ENCODE measurements at places on chromosomes 4 and X.

GRCh38 chr4:65671372-65671771 lies 1.1 kb upstream of the EPHA5 start:
- no peak for DNase-seq

GRCh38 chrX:105648732-105649131 lies 173.6 kb upstream of the NRK start:
- DNase-seq: no peak

GRCh38 chr4:149555146-149555545 lies 260.5 kb downstream of the IQCM start:
- peak; percentile 16 for DNase-seq

- DNase-seq: no peak
Observed at GRCh38 chrX:119238557-119238956, 2.5 kb downstream of the PGRMC1 start.

GRCh38 chr4:25560605-25561004 lies 95.0 kb upstream of the SLC34A2 start:
- DNase-seq: no peak

GRCh38 chrX:74458736-74459135 lies 37.4 kb downstream of the SLC16A2 start:
- DNase-seq: no peak

- DNase-seq: peak; percentile 0
Observed at GRCh38 chrX:20116087-20116576, 575 bp downstream of the MAP7D2 start.

- no peak for DNase-seq
Observed at GRCh38 chrX:119635799-119636198, 29.6 kb upstream of the NKRF start.

DNA sequence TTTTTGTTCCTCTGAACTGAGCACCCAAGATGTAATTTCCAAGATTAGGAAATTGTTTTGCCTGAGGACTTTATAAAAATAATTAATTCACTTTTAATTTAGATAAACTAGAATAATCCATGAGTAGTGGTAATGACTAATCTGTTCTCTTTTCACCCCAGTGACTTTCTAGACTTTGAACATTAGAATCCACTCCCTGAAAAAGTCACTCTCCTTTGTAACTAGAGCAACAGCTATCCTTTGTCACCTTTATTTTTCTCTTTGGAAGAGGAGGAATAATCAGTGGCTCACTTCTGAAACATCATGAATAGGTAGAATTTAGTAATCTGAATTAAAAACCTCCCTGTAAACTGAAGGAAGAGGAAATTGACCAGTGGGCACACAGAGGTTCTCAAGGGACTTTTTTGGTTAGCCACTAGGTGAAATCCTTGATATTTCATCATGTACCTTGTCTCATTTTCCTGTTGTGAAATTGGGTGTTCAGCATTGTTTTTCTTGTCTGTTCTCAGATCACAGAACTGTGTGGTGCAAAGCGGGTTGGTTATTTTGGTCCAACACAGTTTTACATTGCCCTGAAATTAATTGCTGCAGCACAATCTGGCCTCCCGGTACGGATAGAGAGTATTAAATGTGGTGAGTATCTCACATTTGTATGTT lies 59.4 kb downstream of the REPS2 start:
- DNase-seq: no peak

DNA sequence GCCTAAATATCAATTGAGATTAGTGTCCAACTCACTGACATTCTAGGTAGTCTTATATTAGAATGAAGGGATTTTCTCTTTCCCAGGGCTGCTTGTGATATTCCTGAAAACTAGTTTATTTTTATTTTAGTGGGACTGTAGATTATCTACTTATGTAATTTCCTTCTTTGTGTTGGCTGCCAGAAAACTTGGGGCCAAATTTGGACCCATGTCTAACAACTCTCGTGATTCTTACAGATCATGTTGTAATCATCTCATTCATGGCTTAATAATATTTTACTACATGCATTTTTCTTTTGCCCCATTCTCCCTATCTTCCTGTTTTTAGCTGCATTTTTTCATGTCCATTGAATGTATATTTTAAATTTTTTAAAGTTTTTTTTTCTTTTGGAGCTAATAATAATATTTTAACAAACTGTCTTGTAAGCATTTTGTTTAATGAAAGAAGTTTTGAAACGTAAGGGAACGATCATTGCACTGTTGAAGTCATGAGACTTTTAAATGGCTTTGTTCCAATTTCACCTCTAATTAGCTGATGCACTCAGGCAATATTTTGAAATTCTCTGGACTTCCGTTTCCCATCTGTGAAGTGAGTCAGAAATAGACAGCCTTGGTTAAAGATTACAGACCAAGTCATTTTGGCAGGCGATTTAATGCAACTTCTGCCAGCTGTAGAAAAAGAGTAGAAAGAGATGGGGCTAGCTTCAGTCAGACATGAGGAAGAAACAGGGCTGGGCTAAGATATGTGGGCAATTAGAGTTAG lies 14.3 kb upstream of the TDO2 start:
- no peak for DNase-seq

DNA sequence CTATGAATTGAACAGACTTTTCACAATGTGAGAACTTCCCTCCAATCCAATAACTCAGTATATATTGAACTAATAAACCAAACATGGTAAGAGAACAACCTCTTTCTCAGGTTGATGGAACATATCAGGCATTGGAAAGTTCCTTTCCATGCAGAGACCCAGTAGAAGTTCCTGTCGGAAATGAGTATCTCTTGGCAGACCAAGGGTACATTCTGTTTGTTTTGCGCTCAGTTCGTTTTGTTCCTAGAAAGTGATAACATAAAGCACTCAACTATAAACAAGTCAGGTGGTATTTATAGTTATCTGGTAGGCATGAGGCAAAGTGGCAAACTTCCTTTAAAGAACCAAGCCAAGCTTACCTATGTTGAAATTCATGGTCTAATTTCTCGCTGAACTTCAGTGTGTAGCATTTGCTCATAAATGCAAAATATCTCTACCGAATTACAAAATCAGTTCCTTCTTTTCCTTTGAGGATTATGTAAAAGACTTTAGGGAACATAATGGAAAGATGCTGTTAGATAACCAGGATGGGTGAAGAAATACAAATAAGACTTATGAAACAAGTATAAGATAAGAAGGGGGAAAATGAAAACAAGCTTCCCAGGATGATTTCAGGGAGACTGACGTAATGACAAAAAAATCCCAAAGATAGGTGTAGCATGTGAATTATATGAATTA lies 120.3 kb downstream of the ARHGAP24 start:
- DNase-seq: no peak

- no peak for DNase-seq
Observed at GRCh38 chr4:119763386-119763785, 134.8 kb upstream of the PDE5A start.

DNA sequence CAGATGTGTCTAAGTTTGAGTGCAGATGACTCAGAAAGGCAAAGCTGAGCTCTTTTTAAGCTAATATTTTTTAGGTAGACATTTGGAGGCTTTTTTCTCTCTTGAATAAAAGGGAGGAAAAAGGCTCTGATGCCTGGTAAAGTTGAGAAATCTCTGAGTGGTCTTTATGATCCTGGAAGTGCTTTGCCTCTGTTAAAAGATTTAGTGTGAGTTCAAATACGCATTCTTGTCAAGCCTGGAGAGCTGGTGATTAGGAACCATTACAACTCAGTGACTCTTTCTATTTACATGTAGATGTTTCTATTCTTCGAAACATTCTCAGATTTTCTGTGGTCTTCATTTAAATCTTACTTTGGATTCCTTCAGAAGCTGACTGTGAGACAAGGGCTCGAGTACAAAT lies 143.4 kb upstream of the MED14 start:
- DNase-seq: no peak

- no peak for DNase-seq
Observed at GRCh38 chr4:28948501-28948900, 1771.7 kb upstream of the PCDH7 start.

DNA sequence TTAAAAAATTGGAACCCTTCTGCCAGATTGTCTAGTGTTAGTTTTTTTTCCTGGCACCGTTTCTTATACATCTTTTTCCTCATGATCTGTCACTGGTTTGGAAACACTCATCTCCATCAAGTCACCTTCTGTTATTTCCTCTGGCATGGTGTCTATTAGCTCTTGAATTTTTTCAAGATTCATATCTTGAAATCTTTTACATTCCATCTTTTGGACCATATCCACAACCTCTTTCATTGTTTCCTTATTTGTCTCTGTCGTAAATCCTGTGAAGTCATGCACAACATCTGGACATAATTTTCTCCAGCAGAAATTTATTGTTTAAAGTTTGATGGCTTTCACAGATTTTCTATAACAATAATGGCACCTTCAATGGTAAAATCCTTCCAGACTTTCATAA lies 10.2 kb upstream of the TMEM185A start:
- no peak for DNase-seq

- no peak for DNase-seq
Observed at GRCh38 chrX:146054311-146054710, 236.7 kb downstream of the SLITRK2 start.

GRCh38 chrX:151985531-151985930 lies 11.1 kb upstream of the GABRE start:
- DNase-seq: no peak

- no peak for DNase-seq
Observed at GRCh38 chr4:5882947-5883346, 9.9 kb downstream of the CRMP1 start.

- no peak for DNase-seq
Observed at GRCh38 chr4:181006499-181007260, 1236.5 kb upstream of the TENM3 start.

- no peak for DNase-seq
Observed at GRCh38 chr4:155684423-155684822, 17.8 kb downstream of the GUCY1A1 start.

DNA sequence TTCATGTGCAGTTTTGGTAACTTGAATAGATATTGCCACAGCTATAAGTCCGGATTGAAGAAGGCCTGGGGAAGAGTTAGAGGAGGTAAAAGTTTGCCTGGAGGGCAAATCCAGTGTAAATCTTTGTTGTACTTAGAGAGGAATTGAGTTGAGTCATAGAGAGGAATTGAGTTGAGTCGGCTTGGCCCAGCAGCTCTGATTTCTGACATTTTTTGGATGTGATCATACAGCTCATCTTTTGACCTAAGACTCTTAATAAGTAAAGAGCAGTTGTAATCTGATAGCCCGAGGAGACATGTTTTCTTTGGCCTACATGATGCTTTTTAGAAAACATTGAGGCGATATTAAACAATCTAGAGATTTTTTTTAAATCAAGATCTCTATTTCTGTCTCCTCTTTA lies 3.9 kb downstream of the KIT start:
- no peak for DNase-seq

GRCh38 chr4:28357990-28358389 lies 1497.3 kb downstream of the STIM2 start:
- peak; percentile 47 for DNase-seq
